ENCODE measurements at places on chromosomes 12 and 14.

DNA sequence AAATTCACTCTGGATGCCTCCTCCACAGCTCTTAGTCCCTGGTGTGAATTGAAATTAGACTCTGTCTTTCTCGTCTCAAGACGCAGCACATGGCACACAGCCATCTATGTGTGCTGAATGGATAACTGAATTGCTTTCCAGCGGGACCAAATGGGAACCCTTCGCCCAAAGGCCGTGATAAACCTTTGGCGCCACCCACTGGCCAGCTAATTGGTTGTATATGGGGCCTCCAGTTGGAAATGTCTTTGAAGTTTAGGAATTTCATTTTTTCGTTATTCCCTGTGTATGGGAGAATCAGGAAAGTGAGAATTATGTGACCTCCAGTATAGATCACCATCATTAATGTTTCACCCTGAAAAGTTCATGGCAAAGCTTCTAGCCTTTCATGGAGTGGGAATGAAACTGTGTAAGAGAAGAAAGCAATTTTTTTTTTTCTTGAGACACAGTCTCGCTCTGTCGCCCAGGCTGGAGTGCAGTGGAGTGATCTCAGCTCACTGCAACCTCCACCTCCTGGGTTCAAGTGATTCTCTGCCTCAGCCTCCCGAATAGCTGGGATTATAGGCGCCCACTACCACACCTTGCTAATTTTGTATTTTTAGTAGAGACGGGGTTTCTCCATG, 9.8 kb upstream of the HSP90AA1 start:
- DNase-seq, result no peak

DNA sequence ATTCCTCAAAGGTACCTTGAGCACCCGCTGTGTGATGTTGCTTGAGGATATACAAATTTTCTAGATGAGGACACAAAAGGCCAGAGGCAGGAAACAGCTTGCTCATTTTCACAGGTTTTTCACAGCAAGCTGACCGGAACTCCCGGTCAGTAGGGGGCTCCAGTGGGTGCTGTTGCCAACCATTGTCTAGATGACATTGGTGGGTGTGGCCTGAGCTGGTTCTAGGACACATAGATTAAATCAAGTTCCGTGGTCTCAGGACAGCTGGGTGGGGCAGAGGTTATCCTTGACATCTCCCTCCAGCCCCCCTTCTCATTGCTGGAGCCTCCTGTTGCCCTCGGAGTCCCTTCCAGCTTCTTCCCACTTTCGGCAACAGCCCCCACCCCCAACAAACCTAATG, 153.6 kb upstream of the FKBP4 start:
- DNase-seq, result no peak

DNA sequence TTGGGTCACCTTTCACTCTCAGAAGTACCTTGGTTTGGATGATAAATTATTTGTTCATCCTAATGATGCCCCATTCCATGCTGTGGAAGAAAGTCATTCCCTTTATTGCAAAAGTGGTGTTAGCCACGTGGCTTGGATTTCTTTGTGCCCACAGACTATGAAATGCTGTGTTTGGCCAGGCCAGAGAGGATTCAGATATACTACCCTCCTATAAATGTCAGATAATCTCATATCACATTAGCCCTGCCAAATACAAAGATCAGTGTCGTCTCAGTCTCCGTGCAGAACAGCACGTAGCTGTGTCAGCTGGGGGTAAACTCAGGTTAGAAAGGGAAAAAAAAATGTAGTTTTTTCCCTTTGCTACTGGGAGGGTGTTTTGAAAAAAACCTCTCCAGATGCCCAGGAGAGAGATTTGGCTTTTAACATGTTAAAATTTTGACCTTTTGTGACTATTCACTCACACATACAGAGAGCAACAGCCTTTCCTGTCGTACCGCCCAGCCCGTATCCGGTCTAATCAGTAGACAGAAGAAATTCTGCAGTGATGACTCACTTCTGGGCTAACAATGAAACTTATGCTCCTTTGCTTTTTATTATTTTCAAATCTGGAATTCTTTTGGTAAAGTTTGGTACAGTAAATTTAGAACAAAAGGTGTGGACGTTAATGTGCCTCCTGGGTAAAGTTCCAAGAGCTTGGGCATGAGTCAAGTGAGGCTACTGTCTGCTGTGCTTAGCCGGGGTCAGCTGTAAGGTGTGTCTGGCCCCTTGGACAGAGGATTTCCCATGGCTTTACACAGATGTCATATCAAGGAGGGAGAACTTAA, 8.5 kb upstream of the PTPRB start:
- DNase-seq, result no peak

DNA sequence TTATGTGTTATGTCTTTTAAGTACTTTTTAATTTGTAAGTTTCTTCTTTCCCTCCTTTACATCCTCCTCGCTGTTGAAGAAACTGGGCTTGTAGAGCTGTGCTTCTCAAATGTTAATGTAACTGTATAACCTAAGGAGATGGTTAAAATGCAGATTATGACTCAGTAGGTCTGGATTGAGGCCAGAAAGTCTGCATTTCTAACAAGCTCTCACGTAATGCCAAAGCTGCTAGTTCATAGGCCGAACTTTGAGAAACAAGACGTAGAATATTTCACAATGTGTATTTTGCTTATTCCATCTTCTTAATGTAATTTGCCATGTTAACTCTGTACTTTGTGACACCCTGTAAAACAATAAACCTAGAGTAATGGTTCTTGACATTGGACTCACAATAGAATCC, 193.3 kb upstream of the SYT1 start:
- no peak for DNase-seq

DNA sequence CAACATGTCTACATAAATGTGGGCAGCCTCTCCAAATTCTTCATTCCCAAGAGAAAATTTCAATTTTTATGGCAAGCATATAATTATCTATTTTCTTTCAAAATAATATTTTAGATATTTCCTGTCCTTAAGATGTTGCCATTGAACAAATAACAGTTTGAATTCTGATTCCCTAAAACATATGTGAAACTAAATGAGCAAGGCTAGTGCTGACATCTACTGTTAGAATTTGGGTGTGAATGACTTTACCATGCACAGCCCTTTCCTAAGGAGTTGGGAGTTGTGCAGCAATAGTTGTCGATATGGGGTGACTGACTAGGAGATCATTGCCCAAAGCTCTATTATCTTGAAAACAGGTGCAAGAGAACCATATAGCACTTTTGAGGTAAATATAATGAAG, 108.2 kb upstream of the SLC38A4 start:
- DNase-seq, result no peak

DNA sequence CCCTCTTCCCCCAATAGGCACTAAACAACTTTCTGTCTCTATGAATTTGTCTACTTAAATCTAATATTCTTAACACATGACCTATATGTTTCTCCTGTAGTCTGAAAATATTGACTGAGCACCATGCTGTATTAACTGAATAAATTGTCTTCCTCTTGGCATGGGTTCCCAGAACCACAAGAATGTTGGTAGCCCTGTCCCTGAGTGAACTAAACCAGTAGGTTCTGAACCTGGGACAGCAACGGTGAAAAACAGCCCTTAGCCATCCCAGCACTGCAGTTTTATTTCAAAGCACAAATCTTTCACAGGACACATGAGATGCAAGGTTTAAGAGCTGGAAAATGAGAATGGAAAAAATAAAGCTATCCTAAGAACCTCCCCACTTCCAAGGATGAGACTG, 20.4 kb upstream of the HSP90B1 start:
- DNase-seq, result no peak

- DNase-seq, result no peak
Measured at GRCh38 chr12:26524862-26525465, 308.0 kb downstream of the ITPR2 start.

- peak; percentile 65 for DNase-seq
Measured at GRCh38 chr12:51188359-51189051, 15.6 kb upstream of the TFCP2 start.

DNA sequence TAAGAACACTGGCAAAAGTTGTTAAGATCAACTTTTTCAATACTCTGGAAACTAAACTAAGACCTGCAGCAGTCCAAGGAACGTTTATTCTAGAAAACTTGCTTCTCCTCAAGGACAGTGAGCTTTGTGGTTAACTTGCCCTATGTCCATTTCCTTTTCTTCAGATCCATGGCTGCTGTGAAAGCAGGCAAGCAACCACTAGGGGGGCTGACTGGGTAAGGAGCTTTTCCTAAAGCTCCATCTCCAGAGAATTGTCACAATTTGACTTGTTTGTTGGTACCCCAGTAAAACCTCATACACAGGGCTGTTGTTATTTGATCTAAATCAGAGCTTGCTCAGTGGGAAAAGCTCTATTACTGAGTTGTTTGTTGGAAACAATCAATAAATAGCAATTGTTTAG, 10.1 kb upstream of the RPL10L start:
- DNase-seq, result no peak

- no peak for DNase-seq
Measured at GRCh38 chr14:64746298-64747250, 42.4 kb downstream of the PLEKHG3 start.

DNA sequence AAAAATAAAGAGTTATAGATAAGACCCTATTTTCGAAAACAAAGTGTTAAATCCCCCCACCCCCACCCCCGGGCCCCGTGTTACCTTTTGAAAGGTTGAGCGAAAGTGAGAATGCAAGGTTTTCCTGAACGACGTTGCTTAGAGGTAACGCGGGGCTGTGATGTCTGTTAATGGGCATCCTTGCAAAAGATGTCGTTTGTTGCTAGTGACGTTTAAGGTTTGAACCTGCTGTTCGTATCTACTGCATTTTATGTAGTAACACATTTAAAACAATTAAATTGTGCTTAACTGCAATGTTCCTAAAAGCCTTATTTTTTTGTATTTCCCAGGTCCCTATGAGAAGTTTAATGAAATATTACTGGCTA, 1.2 kb downstream of the CPSF6 start:
- no peak for DNase-seq

GRCh38 chr14:83870546-83871270, 1659.2 kb upstream of the FLRT2 start:
- DNase-seq, result no peak

GRCh38 chr14:101808020-101808641, 46.6 kb downstream of the PPP2R5C start:
- DNase-seq, result no peak

DNA sequence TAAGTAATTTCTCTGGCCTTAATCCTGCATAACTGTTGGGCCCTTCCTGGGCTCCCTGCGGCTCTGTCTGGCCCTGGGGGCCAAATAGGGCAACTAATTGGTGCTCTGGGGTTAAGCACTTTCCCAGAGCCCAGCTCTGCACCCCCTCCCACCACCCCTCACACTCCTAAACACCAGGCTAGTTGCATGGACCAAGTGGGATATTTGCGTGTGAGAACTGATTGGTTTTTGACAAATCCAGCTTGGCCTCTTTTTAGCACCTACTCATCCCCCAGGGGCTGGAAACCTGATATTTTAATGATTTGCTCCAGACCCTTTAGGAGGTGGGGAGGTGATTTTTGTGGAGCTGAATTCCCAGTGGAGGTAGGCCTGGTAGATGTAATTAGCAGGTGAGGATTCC, 91.9 kb downstream of the DICER1 start:
- DNase-seq, result no peak

DNA sequence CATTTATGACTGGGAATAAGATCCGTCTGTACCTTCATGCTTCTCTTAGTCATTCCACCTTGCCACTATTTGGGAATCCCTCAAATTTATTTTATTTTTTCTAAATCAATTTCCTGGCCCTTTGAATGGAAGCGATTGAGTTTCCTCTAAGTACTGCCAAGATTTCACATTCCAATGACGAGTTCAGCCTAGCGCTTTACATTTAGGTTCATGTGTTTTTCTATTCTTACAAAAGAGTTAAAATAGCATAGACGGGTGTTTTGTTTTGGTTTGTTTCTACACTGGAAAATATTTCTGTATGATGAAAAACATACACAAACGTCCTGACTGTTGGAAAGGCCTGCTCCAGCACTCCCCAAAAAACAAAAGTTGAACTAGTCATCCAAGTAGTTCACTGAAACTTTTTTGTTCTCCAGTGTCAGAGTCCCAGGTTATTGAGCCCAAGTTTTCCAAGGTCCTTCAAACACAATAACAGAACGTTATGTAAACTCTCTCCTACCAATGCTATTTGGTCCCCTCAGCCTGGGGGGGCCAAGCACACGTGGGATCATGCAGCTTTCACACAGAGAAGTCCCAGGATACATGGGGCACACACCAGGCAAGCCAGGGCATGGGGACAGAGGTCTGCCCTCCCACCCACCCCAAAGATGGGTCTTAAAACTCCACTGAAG, 74.8 kb upstream of the FOXN3 start:
- DNase-seq, result no peak

- no peak for DNase-seq
Measured at GRCh38 chr14:98665007-98665406, 607.0 kb downstream of the BCL11B start.

- DNase-seq, result no peak
Measured at GRCh38 chr12:89768586-89769482, 60.2 kb upstream of the ATP2B1 start.

GRCh38 chr12:104865080-104865479, 93.0 kb downstream of the SLC41A2 start:
- DNase-seq, result no peak

DNA sequence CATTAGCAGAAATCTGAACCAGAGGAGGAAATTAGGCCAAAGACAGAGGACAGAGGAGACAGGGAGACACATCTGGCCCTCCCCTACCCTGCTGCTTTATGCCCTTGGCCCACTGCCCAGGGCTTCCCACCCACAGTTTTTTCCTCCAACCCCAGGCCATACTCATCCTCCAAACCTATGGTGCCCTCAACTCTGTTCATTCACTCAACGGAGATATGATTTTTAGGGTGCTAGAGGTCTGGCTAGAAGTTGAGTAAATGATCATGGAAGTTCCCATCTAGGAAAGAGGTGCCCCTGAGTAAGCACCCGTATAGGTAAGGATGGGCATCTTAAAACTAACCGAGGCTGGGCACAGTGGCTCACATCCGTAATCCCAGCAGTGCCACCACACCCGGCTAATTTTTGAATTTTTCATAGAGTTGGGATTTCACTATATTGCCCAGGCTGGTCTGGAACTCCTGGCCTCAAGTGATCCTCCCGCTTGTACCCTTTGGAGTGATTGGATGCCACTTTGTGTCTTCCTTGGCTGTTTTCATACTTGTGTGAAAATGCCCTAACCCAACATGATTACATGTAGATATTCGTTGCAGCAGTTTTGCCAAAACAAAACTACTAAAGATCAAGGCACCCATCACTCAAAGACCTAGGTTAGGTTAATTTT, 4.4 kb downstream of the KRT18 start:
- DNase-seq, result no peak

GRCh38 chr14:54760866-54761575, 141.6 kb downstream of the GCH1 start:
- DNase-seq, result no peak

GRCh38 chr12:53004178-53004577, 2.1 kb upstream of the EIF4B start:
- DNase-seq, result no peak

DNA sequence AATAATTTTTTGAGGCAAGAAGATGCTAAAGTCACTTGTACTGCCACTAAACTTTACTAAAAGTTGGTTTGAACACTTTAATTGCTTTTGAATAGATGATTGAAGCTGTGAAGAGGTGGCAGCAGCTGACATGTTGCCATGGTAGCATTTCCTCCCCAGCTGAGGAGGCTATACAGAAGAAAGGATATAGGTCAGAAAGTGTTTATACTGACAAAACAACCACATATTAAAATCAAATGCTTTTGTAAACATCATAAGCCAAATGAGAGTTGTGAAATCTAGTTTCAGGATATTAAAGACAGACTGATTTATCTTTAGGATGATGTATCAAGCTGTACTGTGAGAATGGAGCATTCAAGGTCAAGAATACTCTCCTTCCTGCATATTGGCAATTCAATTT, 41.7 kb downstream of the TSPAN19 start:
- DNase-seq, result no peak

All from GM12892 (cell line).